ENCODE measurements at places on chromosomes 2 and 18.

DNA sequence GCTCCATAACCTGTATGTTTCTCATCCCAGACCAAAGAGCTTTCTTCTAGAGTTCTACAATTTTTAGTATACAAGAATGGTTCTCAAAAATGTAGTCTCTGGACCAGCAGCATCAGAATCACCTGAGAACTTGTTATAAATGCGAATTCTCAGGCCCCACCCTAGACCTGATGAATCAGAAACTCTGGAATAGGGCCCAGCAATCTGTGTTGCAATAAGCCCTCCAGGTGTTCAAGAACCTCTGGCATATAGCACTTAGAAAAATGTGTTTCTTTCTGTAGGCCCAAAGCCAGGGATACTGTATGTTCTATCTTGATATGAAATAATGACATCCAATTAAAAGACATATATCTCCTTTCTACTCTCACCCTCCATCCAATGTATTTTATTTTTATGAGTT is 10.4 kb downstream of the PAIP2B start:
- DNase-seq = no peak

DNA sequence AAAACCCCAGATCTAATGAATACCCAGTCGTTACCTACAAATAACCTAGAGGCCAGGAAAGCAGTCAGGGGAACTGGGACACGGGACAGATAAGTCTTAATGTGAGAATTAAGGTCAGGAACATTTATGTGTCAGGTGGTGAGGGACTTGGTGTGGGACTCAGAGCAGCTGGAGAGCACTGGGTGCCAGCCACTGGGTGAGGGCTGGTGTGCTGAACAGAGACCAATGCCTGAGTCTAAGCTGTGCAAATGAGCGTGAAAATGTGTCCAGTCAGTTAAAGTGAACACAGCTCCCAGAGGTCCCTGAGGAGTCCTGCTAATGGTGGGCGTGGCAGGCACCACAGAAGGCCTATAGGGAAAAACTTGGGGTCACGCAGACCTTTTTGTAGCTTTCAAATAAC is 225.9 kb downstream of the C1D start:
- DNase-seq = no peak

- DNase-seq = no peak
Measured at GRCh38 chr2:175003875-175004729, 1.1 kb downstream of the CHN1 start.

DNA sequence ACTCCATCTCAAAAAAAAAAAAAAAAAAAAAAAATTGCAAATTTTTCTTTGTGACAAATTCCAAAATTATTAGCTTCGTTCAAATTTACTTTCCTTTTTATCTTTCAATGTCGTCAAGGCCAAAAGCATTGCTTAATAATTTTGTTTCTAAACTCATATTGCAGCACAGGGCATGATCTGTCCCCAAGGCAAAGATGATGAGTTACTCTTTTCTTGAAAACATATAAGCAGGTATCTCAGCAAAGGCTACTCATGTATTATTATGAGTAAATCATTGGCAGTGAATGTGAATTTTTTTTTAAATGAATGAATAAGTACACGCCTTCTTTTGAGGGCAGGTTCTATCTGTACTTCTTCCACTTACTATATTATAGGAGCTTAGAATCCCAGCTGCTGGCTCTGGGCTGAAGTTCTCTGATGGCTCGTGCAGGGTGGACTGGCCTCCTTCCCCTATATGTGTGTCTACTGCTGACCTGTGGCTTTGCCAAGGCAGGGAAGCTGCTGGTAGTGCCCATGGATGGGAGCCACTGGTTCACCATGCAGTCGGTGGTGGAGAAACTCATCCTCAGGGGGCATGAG is at the start of gene UGT1A7:
Gene UGT1A7, plus strand, starts transcription at position 381 of the 579 bp plus-strand sequence. Its CDS starts 37 bp downstream, at position 418.
- no peak for DNase-seq

DNA sequence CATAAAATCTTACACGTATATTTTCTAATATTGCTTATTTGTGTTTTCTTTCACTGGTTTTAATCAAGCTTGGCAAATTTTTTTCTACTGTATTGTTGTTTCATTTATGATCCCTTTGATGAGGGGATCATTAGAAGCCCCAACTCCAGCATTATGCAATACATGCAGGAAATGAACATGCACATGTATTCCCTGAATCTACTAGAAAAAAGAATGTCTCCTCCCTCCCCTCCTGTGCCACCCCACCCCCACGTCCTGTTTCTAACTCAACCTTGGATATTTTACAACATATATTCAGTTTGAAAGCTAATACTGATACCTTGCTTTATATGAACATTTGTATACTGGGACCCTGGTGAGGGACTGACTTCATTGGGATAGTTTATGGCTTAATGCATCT is 53.0 kb downstream of the EML6 start:
- DNase-seq = no peak

- DNase-seq = peak; percentile 18
Measured at GRCh38 chr2:12412898-12413305, 303.8 kb upstream of the TRIB2 start.

GRCh38 chr2:238433941-238434845 is 7.5 kb downstream of the ASB1 start:
- DNase-seq = no peak

GRCh38 chr2:164700390-164700789 is 79.1 kb upstream of the GRB14 start:
- DNase-seq = no peak

DNA sequence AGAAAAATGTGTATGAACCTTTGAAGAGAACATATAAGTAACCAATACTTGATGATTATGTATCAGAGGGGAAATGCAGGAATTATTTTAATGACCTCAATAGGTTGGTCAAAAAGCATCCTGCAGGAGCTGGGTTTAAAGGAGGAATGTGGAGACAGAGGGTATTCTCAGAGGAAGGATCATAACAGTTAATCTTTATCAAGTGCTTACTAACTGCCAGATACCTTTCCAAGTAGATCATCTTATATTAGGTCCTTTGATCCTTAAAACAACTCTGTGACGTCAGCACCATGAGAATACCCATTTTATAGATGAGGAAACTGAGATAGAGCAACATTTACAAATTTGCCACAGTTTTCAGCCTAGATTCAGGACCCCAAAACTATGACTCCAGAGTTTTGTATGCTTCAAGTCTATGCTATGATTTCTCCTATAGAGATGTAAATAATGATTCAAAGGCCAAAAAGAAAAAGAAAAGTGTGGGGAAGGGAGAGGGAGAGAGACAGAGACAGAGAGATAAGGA is 3.0 kb downstream of the RFTN2 start:
- DNase-seq = no peak

GRCh38 chr18:26071020-26071419 is 19.4 kb downstream of the SS18 start:
- no peak for DNase-seq

- DNase-seq = no peak
Measured at GRCh38 chr2:109257653-109258052, 128.6 kb downstream of the SH3RF3 start.

DNA sequence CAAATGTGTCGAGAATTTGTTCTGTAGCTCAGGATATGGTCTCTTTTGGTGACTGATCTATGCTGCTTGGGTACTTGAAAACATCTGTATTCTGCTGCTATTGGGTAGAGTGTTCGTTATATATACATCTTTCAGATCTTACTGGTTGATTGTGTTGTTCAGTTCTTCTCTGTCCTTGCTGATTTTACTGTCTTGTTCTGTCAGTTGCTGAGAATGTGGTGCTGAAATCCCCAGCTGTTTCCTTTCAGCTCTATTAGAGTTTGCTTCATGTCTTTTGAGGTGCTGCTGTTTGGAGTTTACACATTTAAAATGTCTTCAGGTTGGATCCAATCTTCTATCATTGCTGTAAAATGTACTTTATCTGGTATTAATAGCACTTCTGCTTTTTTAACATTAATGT is 12.9 kb downstream of the BCL2L11 start:
- no peak for DNase-seq

DNA sequence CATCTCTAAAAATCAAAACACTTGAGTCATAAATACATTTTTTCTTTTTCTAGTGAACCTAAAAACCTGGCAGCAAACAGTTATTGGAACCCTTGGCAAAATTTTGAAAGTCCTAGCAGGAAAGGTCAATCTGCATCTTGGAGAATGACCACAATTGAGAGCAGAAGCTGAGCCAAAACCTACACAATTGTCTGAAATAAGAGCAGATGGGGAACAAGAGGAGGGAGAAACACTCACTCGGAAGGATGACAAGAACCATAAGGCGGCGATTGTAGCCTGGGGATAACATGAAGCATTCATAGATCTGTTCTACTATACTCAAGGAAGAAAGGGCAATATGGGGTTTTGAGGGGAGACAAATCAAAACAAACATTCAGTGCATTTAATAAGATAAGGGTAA is 117.0 kb downstream of the CHN1 start:
- DNase-seq = no peak

DNA sequence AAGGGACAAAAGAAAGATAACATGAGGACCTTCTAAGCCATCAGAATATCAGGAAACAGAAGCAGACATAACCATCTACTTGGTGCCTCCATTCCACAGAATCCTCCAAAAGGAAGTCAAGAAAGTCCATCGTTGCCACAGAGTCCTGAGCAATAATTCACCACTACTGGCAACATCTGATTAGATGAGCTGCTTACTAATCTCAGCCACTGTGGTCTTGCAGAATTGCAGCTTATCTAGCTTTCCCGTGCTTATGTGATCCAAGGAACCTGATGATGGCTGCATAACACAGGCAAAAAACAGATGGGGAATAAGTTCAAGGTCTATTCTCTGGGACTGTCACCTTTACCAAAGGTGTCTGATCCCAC is 278.5 kb downstream of the AFF3 start:
- no peak for DNase-seq

DNA sequence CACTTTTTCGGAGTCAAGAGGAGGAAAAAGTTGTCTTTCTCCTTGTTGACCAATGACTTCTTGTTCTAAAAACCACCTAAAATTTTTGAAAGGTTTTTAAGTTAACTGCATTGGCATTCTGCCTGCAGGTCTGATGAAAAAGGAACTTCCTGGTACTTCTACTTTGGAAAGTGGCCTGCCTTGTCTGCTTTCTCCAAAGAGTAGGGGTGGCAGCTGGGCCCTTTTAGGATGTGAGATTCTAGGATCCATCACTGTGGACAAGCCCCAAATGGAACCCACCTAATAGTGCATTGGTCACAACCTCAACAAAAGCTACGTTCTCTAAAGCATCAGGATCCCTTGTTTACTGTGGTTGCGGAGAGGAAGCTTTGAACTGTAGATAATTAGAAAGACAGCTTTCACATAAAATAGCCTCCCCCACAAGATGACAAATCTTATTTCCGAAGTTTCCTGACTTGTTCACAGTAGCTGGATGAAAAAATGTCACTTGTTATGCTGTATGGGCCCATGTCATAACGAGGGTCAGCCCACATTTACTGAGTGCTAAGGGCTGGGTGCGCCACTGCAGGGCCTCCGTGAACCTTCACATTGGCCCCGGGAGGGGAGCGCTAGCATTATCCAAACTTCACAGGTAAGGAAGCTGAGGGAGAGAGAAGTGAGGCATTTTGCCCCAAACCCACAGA is 17.4 kb downstream of the ASPRV1 start:
- no peak for DNase-seq

- no peak for DNase-seq
Measured at GRCh38 chr2:41965909-41966295, 81.9 kb upstream of the PKDCC start.
